Skeletal muscle cell (primary cell): ENCODE measurements at places on chromosomes 1 and 21.
A peak's percentile ranks its signal among the peaks of the same experiment; 100 is the strongest.

GRCh38 chr1:18132711-18133541 lies 25.3 kb downstream of the IGSF21 start:
- no peak for DNase-seq

DNA sequence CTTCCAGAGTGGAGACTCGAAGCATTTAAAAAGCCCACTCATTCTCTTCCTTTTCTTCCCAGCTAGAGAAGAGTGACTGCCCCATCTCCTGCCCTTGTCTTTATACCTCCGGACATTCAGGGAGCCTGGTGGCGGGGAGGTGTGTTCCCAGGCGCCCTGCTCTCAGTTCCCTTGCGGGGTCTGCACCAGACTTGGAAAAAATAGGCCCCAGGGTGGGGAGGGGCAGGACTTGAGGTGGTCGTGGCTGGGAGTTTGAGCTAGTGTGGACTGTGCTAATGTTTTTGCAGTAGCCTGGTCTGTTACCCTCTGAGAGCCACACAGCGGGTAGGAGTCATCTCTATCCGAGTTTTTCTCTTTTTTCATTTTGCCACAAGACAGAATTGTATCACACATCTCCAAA lies 139.1 kb downstream of the PEX14 start:
- no peak for DNase-seq

DNA sequence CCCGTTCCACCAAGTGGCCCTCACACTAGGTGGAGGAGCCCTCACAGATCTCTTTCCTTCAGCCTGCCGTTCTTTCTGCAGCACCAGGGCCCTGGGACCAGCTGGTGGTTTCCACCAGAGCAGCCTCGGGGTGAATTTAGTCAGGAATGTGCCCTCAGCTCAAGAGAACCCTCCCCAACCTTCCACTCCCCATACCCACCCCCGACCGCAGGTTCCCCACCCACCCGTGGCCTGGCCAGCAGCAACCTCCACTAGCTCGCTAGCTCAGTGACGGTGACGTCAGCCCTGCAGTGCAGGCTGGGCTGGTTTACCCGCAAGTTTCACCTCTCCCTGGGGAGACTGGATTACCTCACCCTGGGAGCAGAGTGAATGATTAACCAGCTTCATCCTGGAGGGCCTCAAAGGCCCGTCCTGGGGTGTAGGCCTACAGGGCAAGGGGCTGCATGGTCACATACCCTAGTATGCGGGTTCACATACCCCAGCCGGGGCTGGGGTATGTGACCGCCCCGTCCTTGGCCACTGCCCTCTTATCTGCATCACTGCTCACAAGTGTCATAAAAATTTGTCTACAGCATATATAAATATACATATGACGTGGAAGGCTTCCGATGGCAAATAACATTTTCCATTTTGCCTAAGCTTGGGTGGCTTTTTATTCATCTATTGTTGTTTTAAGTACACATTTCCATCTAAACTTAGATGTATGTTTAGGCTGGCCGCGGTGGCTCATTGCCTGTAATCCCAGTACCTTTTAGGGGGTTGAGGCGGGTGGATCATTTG lies 24.5 kb downstream of the ELF3 start:
- peak; percentile 97 for DNase-seq

- DNase-seq: no peak
These were observed 9.1 kb upstream of the MTFR1L start for GRCh38 chr1:25810341-25811299.

DNA sequence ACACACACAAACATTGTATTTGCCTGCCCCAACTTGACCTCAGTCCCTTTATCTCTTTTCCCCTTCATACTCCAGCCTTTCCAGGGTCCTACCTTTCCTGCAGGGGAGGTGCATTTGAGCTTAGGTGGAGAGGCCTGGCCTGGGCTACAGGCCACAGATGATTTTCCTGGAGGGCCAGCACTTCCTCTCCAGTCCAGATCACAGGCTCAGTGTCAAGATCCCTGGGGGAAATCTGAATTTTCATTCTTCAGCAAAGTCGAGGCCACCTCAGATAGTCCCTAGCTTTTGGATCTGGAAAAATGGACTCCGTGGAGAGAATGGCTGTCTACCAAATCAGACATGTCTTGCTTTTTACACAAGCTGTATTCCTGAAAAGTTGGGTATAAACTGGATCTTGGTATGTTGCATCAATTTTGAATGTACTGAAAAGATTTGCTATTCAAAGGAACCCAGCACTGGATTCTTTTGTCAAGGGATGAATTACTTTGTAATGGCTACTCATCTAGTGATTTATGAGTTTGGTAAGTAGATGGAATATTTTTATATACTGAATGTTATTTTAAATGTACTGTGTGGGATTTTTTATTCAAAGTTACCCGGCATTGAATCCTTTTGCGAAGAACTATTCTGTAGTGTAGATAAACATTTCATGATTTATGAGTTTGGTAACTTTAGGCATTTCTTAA lies 78.7 kb downstream of the DDR2 start:
- no peak for DNase-seq

- DNase-seq: no peak
These were observed 40.8 kb upstream of the A3GALT2 start for GRCh38 chr1:33361532-33362235.

GRCh38 chr1:1326075-1326605 lies 1.5 kb downstream of the CPTP start:
- no peak for DNase-seq

- DNase-seq: no peak
These were observed 5.0 kb downstream of the MLLT11 start for GRCh38 chr1:151065089-151065645.

DNA sequence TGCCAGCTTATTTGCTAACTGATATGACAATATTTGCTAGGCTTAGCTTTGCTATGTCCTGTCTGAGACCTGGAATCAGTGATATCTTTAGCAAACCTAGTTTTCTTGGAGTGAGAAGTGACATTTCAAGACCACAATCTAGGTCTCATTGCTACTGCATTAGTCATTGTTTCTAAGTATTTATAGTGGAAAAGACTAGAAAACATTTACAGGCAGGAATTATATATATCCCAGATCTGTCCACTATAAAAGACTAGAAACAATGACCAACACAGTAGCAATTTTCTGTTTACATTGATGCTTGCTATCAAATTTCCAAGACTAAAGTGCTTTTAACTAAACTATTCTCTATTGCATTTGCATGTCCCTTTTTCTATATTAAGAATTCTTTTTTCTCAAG lies 5.0 kb upstream of the RGS18 start:
- DNase-seq: peak; percentile 39

GRCh38 chr21:16117851-16118590 lies 388.2 kb downstream of the USP25 start:
- peak; percentile 84 for DNase-seq

GRCh38 chr1:102252731-102253505 lies 256.2 kb upstream of the OLFM3 start:
- DNase-seq: no peak

- DNase-seq: peak; percentile 13
These were observed 608.5 kb upstream of the USP24 start for GRCh38 chr1:55823541-55824250.

GRCh38 chr1:156412653-156413321 lies 43.8 kb downstream of the RHBG start:
- no peak for DNase-seq

- DNase-seq: no peak
These were observed 8.9 kb downstream of the C1orf115 start for GRCh38 chr1:220699044-220699443.

GRCh38 chr1:29094954-29095353 lies 28.7 kb downstream of the TMEM200B start:
- DNase-seq: no peak

DNA sequence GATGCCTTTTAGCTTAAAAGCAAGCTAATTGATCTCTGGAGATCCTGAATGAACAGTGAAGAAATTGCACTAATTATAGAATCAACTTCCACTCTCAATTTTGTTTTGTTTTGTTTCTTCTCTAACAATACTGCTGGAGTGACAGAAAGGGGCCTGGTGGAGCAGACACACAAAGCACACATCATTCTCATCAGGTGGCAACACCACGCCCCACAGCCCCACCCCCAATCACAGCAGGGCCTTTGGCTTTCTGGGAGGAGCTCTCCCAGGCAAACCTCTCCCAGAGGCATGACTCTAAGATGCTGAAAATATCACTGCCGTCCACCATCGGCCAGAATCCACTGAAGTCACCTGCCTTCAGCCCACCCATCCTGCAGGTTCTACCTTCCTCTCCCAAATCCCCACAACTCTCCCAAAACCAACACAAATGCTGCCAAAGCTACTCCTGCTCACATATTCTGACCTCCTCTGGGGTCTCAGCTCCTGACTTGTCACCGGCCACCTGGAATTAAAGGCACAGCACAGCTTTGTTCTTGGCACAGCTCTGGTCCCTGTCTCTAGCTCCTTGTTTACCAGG lies 120.7 kb downstream of the GRIK3 start:
- no peak for DNase-seq

DNA sequence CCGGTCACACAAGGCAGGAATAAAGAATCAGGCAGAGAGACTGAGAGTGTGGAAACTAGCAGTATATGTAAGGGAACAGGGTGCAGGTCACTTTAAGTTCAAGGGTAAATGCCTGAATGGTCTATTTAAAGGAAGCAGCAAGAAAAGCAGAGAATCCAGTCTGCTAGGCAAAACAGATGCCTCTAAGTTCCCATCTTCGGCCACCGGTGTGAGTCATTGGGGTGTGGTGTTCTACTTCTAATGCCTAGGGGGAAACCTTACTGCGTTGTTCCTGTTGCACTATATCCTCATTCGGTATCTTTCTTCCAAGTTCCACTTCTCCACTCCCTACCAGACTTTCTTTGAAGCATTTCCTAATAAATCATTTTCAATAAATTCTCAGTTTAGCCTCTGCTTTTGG lies 259.9 kb downstream of the HHIPL2 start:
- no peak for DNase-seq

- no peak for DNase-seq
These were observed 52.7 kb downstream of the DIRAS3 start for GRCh38 chr1:67997746-67998145.

- DNase-seq: no peak
These were observed 15.3 kb upstream of the ENAH start for GRCh38 chr1:225668222-225668621.
